Uterus (tissue), 4 donors: ENCODE measurements at places on chromosomes 16 and 17.

- H3K4me3 ChIP-seq = no peak overlapping the region
- no peaks in the 10 kb centered on the region for H3K36me3 ChIP-seq
- no peak overlapping the region for H3K27ac ChIP-seq
- H3K27me3 ChIP-seq = peaks cover 9% of the 10 kb centered on the region
These were observed 3.9 kb downstream of the PAQR4 start for GRCh38 chr16:2973093-2973492.

GRCh38 chr17:64707050-64707591 lies 45.0 kb upstream of the SMURF2 start:
- H3K4me1 ChIP-seq = no peaks in the 10 kb centered on the region
- DNase-seq = peak; percentile 79
- H3K4me3 ChIP-seq = no peak overlapping the region
- no peaks in the 10 kb centered on the region for H3K36me3 ChIP-seq
- H3K27me3 ChIP-seq = no peaks in the 10 kb centered on the region

GRCh38 chr16:62913924-62914323 lies 877.7 kb upstream of the CDH8 start:
- H3K27me3 ChIP-seq = no peaks in the 10 kb centered on the region
- no peak overlapping the region for H3K4me3 ChIP-seq
- H3K27ac ChIP-seq = no peak overlapping the region
- H3K4me1 ChIP-seq = no peaks in the 10 kb centered on the region
- H3K36me3 ChIP-seq = no peaks in the 10 kb centered on the region

GRCh38 chr17:50022463-50023130 lies 27.6 kb upstream of the DLX3 start:
- H3K4me1 ChIP-seq = no peaks in the 10 kb centered on the region
- no peak overlapping the region for H3K4me3 ChIP-seq
- no peak overlapping the region for H3K27ac ChIP-seq
- no peak for DNase-seq

DNA sequence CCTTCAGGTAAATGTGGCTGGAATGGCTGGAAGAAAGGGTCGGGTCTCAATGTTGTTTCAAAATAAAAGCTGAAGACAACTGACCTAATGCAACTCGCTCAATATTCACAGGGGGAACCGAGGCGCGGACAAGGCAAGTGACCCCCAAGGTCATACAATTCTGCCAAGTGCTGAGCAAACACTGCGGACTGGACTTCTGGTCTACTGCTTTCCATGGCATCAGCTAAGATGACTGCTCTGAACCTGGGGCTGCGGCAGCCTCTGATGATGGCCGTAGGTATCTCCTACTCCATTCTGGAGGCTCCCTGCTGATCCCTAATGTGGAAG lies 21.9 kb downstream of the CA4 start:
- no peaks in the 10 kb centered on the region for H3K27me3 ChIP-seq
- no peak for DNase-seq
- no peaks in the 10 kb centered on the region for H3K4me1 ChIP-seq
- no peaks in the 10 kb centered on the region for H3K36me3 ChIP-seq
- no peak overlapping the region for H3K27ac ChIP-seq
- H3K4me3 ChIP-seq = no peak overlapping the region

DNA sequence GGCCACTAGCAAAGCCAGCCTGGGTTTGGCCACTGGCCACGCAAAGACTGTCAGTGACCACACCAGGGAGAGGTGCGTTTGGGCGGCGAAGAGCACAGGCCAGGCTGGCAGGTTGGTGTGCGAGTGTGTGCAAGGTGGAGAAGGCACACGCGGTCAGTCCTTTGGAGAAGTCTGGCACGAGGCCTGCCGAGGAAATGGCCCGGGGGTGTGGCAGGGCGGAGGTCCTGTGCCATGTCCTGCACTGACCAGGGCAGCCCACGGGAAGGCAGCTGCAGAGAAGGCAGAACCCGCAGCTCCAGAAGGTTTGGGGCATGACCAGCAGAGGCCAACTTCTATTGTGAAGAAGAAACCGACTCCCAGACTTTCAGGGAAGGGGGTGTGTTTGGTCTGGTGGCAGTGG lies 90.8 kb downstream of the ADCY9 start:
- H3K4me3 ChIP-seq = no peak overlapping the region
- no peaks in the 10 kb centered on the region for H3K27me3 ChIP-seq
- no peak overlapping the region for H3K27ac ChIP-seq
- no peaks in the 10 kb centered on the region for H3K4me1 ChIP-seq
- DNase-seq = no peak

GRCh38 chr16:53530046-53530445 lies 27.0 kb upstream of the AKTIP start:
- no peak for DNase-seq
- no peak overlapping the region for H3K27ac ChIP-seq
- H3K4me3 ChIP-seq = no peak overlapping the region
- no peaks in the 10 kb centered on the region for H3K27me3 ChIP-seq

- H3K4me1 ChIP-seq = no peaks in the 10 kb centered on the region
- no peaks in the 10 kb centered on the region for H3K27me3 ChIP-seq
These were observed 112.6 kb upstream of the MPHOSPH6 start for GRCh38 chr16:82282662-82283061.

- H3K4me1 ChIP-seq = no peaks in the 10 kb centered on the region
- no peak for DNase-seq
- H3K36me3 ChIP-seq = no peaks in the 10 kb centered on the region
- no peak overlapping the region for H3K27ac ChIP-seq
These were observed 262.9 kb downstream of the PARN start for GRCh38 chr16:14366974-14367707.

DNA sequence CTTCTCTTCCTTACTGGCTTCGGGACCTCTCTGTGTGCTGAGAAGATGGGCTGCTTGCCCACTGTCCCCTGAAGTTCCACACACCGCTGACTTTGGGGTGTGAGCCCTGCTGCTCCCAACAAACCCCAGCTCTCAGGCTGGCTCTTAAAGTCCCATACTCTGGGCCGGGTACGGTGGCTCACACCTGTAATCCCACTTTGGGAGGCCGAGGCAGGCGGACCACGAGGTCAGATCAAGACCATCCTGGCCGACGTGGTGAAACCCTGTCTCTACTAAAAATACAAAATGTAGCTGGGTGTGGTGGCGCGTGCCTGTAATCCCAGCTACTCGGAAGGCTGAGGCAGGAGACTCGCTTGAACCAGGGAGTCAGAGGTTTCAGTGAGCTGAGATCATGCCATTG lies 17.2 kb downstream of the CD7 start:
- H3K4me1 ChIP-seq = peaks cover 19% of the 10 kb centered on the region
- no peaks in the 10 kb centered on the region for H3K36me3 ChIP-seq
- no peaks in the 10 kb centered on the region for H3K27me3 ChIP-seq

DNA sequence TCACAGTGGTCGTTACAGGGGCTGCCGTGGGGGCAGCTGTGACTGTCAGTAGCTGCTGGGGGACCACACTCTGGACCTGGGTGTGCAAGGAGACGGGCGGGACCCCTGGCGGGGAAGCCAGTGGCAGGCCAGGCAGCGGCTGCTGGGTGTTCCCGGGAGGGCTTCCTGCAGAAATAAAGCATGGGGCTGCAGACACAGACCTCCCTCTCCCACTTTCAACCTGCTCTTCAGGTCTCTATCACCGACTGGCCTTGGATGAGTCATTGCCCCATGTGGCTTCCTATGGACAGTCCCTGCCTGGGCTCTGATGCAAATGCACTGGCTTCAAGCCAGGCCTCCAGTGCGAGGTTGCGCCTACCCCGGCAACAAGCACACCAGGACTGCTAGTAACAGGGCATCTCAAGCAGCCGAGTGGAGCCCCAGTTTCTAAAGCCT lies 17.2 kb downstream of the SREBF1 start:
- H3K36me3 ChIP-seq = no peaks in the 10 kb centered on the region
- H3K4me1 ChIP-seq = peaks cover 18% of the 10 kb centered on the region
- peak; percentile 67 for DNase-seq
- no peaks in the 10 kb centered on the region for H3K27me3 ChIP-seq
